ENCODE measurements at places on chromosomes 4 and X.

DNA sequence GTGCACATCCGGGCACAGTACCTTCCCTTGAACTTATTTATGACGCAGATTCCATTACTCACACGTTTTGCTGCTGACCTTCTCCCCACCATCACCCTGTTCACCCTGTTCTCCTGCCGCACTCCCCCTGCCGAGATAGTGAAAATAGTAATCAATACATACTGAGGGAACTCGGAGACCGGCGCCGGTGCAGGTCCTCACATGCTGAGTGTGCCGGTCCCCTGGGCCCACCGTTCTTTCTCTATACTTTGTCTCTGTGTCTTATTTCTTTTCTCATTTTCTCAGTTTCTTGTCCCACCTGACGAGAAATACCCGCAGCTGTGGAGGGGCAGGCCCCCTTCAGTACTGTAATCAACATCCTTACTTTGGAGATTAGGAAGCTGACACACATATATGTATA is 1337.1 kb upstream of the PABPC4L start:
- DNase-seq: no peak
- no peak overlapping the region for H3K27ac ChIP-seq
- no peaks in the 10 kb centered on the region for H3K36me3 ChIP-seq
- no peak overlapping the region for H3K4me3 ChIP-seq

- no peak for DNase-seq
- peaks cover 8% of the 10 kb centered on the region for H3K4me1 ChIP-seq
- no peaks in the 10 kb centered on the region for H3K36me3 ChIP-seq
- no peak overlapping the region for H3K27ac ChIP-seq
- no peaks in the 10 kb centered on the region for H3K27me3 ChIP-seq
- H3K4me3 ChIP-seq: no peak overlapping the region
Measured at GRCh38 chr4:112109360-112110058, 35.7 kb upstream of the FAM241A start.

- DNase-seq: no peak
- H3K4me1 ChIP-seq: no peaks in the 10 kb centered on the region
- no peak overlapping the region for H3K27ac ChIP-seq
Measured at GRCh38 chr4:53098681-53099121, 236.6 kb downstream of the RASL11B start.

DNA sequence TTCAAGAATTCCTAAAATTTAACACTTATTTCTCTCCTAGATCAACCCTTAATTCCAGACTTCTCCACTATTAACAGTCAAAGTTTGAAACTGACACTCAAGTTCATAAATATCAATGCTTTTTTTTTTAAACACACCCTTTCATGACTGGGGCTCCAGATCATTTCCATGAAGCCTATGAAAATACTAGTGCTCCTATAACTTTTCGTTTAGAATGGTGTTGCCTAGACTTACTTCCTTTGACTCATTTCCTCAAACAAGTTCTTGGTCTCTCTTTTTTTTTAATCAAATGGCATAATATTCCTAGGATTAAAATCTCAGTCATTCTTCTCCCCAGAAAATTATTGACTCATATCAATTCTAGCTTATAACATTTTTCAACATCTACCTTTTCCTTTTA is 13.1 kb downstream of the ZMAT1 start:
- peaks cover 6% of the 10 kb centered on the region for H3K27me3 ChIP-seq
- no peak for DNase-seq
- no peaks in the 10 kb centered on the region for H3K4me1 ChIP-seq
- no peak overlapping the region for H3K4me3 ChIP-seq

All from lung (tissue), 17 donors.